Fibroblast of the aortic adventitia (primary cell): ENCODE measurements at places on chromosomes 3 and 15.

DNA sequence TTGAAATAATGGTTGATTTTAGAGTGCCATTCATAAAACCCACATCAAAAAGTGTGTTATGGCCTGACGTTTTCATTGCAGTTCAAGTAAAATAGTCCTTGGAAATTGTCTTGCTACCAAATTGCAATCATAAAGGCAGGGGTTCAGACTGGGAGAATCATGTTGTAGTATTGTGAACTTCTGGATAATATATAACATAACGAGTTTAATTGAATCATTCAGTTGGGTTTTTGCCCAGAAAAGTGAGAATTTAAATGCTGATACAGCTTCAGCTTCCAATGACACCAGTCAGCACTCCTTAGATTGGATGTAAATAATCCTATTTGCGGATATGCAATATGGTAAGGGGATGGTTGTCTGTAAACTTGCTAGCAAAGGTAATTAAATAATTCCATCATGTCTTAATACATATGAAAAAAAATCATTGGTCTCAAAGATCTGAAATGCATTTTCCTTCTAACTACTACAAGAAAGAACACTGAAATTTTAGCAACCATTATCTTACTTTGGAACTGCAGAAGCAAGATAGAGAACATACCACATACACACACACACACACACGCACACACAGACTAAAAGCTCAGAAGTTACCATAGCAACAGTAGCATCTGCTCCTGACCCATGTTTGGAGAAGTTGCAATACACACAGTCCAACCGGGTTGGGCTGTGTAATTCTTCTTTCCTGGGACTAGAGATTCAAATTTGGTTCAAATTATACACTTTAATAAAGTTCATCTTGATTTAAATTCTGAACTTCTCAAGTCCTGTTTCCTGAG, 686.2 kb upstream of the NR2F2 start:
- DNase-seq: peak; percentile 28

DNA sequence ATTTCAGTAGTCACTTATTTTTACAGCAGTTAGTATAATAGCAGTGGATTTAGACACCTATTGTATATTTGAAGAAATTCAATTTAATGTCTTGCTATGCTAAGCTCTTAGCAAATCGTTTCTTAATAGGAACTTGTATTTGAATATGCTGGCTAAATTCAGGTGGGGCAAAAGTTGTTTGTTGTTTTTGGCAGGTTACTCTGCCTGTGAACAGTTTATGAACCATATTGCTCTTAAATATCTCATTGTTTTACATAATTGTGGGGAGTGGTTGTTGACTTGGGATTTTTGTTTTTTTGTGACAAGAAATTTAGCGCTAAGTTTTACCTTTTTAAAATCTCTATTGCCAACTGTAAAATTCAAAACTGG, 43.4 kb downstream of the NR2C2 start:
- peak; percentile 22 for DNase-seq

DNA sequence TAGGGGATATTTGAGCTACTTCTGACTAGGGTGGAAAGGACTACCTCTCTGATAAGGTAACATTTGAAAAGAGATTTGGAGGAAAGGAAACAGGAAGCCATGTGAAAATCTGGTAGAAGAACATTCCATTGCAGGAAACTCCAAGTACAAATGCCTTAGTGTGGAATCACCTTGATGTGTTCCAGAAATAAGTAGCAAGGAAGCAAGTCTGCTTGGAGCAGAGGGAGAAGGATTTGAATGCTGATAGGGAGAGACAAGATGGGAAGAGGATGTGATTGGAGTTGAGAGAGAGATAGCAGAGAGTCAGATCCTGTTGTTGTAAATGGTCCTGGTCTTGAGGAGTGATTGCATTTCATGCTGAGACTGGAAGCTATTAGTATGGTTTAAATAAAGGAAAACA, 335.1 kb upstream of the DCBLD2 start:
- no peak for DNase-seq

GRCh38 chr3:152202976-152203626, 65.6 kb upstream of the MBNL1 start:
- peak; percentile 30 for DNase-seq

DNA sequence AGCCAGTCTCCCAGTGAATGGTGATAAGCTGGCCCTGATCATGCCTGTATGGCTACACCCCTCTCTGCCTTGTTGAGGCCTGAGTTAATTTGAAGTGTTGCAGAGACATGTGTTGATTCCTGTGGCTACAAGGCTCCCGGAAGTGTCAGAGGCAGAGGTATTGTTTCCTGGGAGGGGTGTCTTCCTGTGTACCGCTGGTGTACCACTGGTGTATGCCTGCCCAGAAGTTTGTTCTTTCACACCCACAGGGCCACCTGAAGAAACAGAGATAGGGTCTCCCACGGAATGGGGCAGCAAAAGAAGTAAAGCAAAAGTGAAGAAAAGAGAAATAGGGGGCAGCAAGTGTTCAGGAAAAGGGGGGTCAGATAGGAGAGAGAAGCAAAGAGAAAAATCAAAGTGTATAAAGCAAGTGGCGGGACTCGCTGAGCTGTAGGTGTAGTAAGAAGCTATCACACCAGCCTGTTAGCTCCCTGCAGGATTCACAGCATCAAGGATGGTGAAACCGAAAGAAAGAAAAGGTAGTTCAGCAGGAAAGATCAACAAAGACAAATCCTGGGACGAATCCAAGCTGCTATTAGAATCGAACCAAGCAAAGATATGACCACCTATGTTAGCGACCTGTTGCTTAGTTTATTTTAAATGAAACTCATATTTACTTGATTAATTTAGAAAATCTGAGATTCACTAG, 36.6 kb upstream of the CD47 start:
- no peak for DNase-seq

DNA sequence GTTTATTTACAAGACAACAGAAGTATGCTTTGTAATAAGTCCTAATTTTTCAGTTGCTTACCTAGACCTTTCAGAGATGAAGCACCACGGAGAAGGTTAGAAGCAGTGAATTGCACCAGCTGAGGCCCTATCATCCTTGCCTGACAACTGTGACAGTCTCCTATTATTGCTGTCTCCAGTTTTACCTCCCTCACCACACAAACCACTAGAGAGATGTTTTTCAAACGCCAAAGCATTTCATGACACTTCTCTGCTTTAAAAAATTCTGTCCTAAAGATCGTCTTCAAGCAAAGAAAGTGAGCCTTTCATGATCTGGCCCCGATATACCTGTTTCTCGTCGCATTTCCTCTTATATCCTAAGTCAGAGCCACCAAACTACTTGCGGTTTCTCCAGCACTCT, 72.3 kb upstream of the TSPAN3 start:
- DNase-seq: no peak
